ENCODE measurements at places on chromosomes 5 and 9.

DNA sequence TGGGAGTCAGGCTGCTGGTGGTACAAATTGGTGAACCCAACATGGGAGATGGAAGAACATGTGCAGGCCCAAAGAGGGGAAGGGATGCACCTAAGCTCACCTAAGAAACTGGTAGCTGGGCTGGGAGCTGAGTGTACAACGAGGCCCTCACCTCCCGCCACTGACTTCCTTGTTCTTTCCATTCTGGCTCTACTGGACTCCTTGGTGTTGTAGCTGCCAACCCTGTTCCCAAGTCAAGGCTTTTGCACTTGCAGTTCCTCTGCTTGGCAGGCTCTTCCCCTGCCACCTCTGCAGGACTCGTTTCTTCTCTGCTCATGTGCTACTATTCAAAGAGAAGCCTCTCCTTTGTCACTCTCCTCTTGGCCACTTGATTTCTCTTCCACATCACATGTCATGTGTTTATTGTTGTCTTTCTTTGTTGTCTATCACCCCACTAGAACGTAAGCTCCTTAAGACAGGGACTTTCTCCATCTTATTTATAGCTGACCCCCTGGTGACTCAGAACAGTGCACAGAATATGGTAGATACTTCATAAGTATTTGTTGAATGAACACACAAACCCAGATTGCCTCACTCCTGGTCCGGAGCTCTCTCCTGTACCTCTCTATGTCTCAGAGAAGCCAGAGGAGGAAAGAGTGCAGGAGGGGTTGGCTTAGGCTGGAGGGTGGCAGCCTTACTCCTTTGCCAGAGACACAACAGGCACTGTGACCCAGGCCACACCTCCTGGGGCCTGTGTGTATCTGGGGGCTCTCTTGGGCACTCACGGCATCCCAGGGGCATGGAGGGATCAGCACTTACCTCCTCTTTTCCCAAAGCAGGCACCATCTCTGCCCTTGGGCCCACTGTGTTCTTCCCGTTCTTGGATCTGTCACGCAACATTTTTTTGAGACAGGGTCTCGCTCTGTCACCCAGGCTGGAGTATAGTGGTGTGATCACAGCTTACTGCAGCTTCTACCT lies 5.2 kb upstream of the SPINK4 start:
- DNase-seq = no peak

GRCh38 chr5:35129921-35130485 lies 82.3 kb upstream of the AGXT2 start:
- peak; percentile 29 for DNase-seq

DNA sequence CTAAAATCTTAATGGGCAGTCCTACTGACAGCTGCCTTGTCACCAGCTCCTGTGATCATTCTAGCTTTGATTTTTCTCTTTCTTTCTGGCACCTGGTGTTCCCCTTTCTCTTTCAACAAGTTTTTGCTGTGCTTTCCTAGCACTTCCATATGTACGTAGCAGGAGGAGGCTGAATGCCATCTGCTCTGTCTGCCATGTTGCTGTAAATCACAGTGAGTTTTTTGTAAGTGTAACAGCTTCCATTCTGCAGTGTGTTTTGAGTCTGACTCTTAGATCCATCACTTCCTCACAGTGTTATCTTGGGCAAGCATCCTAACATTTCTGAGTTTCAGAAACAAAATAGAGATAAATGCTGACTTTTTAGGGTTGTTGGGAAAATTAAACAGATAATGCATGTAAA lies 247.9 kb downstream of the DOCK8 start:
- DNase-seq = no peak

GRCh38 chr9:111000202-111000601 lies 38.1 kb downstream of the LPAR1 start:
- no peak for DNase-seq

- no peak for DNase-seq
Measured at GRCh38 chr5:119811458-119811857, 182.1 kb downstream of the FAM170A start.

DNA sequence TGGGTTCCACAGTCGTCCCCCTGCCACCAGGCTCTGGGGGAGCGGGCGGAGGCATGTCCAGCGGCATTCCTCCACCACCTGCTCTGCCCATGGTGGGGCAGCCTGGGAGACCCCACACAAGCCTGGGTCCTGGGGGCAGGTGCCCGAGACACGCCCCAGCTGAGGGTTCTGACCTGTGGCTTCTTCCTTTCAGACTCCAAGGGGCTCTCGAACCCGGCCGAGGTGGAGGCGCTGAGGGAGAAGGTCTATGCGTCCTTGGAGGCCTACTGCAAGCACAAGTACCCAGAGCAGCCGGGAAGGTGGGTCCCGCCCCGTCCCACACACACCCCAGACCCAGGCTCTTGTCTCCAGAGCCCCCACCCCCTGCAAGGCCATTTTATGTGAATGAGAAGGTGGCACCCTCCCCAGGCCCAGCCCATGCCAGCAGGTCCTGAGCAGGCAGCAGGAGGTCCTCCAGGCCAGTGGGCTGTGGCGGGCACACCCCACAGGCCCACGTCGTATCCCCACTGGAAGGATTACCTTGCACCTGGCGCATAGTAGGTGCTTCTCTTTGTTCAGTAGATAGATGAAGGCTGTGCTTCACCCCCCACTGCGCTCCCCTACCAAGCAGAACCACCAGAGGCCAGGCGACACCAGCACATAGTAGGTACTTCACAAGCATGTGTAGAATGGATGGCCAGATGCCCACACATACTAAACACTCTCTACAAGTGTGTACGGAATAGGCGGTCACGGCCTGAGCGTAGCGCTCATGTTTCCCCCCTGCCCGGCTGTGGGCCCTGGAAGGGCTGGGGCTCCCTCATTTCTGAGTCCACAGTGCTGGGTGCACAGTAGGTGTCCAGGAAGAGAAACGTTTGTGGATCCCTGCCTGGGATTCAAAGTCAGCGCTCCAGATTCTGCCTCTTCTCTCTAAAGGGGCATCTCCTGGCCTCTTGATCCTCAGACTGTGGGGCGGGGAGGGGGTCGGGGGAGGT lies 107.9 kb downstream of the RXRA start:
- no peak for DNase-seq

DNA sequence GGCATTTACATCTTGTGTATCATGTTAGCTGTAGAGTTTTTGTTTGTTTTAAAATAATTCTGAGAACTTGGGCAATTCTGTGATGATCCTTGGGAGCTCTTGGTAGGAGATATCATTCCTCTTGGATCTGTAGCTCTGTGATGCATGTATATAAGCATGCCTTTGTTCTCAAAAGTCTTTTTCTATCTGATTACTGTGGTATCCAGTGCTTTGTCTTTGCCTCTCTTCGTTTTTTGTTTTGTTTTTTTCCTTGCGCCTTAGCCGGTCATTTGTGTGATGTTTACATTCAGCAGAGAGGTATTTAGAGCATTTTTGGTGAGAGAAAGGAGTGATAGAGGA lies 110.0 kb downstream of the PAM start:
- no peak for DNase-seq

DNA sequence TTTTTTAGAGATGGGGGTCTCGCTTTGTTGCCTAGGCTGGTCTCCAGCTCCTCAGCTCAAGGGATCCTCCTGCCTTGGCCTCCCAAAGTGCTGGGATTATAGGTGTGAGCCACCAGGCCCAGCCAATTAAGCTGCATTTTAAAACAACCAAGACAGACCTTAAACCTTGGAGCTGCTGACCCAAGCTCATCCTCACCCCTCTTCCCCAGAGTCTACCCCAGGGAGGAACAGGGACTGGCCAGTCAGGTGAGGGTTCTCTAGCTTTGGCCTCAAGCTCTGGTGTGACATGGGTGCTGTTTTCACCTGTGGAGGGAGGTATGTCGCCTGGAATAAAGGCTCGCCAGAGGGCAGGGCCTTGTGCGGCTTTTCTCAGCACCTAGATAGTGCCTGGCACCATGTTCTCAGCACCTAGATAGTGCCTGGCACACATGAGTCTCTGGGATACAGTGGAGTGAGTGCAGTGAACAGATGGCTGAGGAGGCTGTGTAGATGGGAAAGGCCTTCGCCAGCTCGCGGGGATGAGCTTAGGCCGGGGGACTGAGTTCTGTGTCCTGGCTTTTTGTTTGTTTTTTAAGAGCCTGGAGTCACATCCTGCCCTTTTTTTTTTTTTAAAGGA lies 7.4 kb downstream of the CDK9 start:
- DNase-seq = no peak

GRCh38 chr5:154713615-154714125 lies 41.5 kb upstream of the LARP1 start:
- no peak for DNase-seq

DNA sequence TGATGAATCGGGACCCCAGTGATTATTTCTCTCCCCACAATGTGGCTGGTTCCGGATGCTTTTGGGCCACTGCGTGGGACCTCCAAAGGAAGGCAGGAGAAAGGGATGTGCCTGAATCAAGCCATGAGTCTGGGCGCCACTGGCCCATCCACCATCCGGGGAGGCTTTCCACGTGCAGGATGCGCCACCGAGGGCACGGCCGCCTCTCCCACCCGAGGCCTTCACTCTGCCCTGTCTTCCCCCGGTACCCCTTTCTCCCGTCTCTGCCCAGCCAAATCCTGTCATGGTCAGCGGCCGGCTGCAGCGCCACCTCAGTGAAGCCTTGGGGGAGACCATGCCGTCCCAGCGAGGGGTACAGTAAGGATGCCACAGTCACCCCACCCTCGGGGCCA lies 43.9 kb upstream of the GRHPR start:
- no peak for DNase-seq

DNA sequence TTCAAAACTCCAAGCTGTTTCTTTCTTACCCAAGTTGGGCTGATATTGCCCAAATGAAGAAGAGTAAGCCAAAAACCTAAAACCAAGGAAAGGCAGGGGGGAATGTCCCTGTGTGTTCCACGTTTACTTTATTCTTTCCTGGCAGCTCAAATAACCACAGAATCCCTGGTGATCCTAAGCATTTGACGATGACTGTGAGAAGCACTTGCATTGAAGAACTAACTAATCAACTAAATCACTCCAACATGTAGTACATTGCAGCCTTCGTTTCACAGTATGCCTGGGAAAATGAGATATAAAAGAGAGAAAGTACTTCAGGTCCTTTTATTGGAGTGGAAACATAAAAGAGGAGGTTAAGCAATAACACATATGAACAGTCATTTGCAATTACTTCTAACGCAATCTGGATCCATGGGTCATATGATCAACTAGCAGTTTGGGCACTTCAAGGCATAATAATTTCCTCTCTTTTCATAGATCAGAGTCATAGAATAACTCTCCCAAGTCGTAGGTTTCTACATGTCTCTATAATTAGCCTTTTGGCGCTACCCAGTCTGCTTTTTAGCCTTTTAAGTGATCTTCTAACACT lies 338.4 kb downstream of the TMEM167A start:
- DNase-seq = no peak

GRCh38 chr5:111144352-111144930 lies 52.3 kb downstream of the WDR36 start:
- DNase-seq = no peak

DNA sequence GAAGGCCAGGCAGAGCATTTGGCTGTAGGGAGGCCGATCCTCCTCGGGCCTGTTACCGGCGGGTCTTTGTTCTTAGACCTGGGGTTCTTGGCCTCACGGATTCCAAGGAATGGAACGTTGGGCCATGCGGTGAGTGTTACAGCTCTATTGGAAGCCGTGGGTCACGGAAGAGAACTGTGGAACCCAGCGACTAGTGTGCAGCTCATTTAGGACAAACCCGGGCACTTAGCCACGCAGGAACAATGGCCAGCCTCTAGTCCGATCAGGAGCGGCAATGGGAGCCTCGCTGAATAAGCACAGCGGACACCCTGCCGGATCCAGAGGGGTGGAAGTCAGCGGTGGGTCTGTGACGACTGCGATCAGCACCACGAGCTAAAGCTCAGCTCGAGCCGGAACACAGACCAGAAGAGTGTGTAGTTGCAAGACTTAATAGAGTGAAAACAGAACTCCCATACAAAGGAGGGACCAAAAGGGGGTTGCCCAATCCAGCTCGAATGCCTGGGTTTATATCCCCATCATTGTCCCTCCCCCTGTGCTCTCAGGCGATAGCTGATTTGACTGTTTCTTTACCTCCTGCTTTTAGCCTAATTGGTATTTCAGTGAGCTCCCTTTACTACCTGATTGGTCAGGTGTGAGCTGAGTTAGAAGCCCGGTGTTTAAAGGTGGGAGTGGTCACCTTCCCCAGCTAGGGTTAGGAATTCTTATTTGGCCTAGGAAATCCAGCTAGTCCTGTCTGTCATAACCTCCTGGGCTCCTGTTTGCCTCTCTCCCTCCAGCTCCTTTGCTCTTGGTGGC lies 53.7 kb upstream of the RPL26L1 start:
- no peak for DNase-seq

DNA sequence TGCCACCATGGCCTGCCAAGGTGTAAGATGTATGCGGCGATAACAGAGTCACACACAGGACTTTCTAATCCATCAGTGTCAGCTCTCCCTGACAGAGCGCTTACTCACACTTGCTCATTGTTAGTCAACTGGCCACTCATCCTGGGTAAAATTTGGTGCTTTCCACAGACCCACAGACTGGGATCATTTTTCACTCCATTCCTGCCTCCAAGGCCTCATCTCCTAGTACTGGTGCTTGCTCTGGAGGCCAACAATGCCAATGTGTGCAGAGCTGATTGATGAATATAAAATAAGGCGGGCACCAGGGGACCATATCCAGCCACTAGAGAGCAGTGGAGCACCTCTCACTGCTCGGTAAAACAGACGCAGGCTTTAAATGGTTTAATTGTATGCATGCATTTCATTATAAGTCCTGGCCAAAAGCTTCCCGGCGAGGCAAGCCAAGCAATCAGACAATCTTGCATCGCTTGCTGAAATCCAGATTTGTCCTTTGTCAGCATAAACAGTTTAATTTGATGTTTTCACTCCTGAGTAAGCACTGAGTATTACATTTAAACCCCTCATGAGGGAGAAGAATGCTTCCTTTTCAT lies 22.3 kb downstream of the PSMB7 start:
- no peak for DNase-seq

GRCh38 chr9:3525096-3525835 lies 535 bp downstream of the RFX3 start:
- no peak for DNase-seq

GRCh38 chr5:36277521-36278176 lies 24.1 kb downstream of the RANBP3L start:
- no peak for DNase-seq

DNA sequence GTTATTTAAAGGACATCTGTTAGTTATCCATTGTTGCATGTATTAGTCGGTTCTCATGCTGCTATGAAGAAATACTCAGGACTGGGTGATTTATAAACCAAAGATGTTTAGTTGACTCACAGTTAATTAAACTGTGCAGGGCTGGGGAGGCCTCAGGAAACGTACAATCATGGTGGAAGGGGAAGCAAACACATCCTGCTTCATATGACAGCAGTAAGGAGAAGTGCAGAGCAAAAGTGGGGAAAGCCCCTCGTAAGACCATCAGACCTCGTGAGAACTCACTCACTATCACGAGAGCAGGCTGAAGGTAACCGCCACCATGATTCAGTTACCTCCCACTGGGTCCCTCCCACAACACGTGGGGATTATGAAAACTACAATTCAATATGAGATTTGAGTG lies 2064.1 kb downstream of the MAT2B start:
- no peak for DNase-seq

- DNase-seq = no peak
Measured at GRCh38 chr9:117103438-117104110, 311.3 kb downstream of the ASTN2 start.

- DNase-seq = no peak
Measured at GRCh38 chr9:113888976-113889375, 12.9 kb downstream of the ZNF618 start.

Data from activated T-helper 1 cell treated with anti-CD3 and anti-CD28 coated beads, Interleukin-12 subunit alpha, Interleukin-12 subunit beta, Interleukin-2, Interleukin-4 antibody, amounts not matched to agents 30 ng/mL and 10 ng/mL and 1 ng/mL, durations not matched to agents 14 hours and 24 hours and 36 hours (primary cell).